ENCODE measurements at places on chromosomes 16 and 17.

DNA sequence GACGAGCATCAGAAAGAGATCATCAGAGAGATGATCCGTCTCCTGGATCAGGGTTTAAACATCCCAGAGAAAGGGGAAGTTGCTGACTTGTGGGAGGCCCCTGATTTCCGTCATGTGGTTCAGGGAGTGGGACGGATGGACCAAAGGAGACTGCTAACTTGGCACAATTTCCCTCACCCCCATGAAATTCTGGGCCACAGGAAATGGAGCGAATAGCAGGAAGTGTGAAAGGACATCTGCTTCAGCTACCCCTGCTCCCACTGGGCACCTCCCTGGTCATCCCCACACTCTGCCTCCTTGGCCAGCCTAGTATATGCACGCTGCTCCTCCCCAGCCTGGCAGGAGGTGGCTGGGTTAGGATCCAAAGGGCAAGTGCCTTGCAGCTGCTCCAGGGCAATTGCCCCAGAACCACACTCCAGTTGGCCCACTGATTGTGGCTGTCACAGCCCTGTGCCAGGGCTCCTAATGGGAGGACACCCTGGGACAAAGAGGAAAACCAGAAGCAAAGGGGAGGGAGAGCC lies 1.3 kb downstream of the ARRB2 start:
- no peak for DNase-seq

GRCh38 chr17:8963647-8964258 lies 1.8 kb downstream of the PIK3R5 start:
- DNase-seq: no peak

- no peak for DNase-seq
Measured at GRCh38 chr16:47849736-47850135, 306.1 kb downstream of the ABCC12 start.

- DNase-seq: no peak
Measured at GRCh38 chr16:10940501-10941079, 1.7 kb downstream of the DEXI start.

GRCh38 chr16:67213197-67214019 lies 13.5 kb upstream of the TMEM208 start:
- no peak for DNase-seq

- no peak for DNase-seq
Measured at GRCh38 chr17:19629449-19629848, 19.1 kb upstream of the ALDH3A2 start.

DNA sequence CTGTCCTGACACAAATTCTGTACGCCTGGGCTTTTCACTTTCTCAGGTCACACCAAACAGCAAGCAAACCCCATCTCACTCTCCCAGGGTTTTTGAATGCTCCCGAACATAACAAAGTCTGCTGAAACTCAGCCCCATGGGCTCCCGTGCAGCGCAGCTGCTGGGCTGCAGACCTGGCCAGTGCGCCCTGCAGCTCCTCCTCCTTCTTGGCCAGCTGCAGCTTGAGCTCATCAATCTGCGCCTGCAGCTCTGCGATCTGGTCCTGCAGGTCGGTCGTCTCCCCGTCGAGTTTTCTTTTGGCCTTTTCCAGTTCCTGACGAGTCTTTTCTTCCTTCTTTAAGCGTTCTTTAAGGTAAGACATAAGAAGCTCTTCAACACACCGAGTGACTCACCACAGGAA lies 70.5 kb downstream of the NDEL1 start:
- DNase-seq: no peak

GRCh38 chr17:16438173-16438556 lies 22.8 kb downstream of the TRPV2 start:
- DNase-seq: no peak

GRCh38 chr17:37691807-37692206 lies 48.6 kb upstream of the DDX52 start:
- no peak for DNase-seq

DNA sequence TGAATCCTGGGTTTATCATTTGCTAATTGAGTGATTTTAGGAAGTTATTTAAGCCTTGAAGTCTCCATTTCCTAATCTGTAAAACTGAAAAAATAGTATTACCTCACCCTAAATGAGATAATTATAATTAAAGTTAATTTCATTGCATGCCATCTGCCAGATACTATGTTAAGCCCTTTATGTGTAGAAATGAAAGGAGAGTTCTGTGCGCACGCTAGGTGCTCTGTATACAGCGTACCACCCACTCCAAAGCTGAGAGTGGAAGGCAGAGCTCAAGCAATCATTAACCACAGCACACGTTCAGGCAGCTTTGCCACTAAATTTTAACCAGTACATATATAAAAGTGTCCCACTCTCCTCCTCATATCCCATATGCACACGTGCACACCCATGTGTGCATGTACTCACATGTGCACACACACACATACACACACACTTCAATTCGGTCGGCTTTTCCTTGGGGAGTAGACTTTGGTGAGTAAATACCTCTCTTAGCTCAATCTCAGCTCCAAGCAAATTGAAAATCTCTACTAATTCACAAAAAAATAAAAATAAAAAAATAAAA lies 204.8 kb downstream of the GRIN2A start:
- no peak for DNase-seq

GRCh38 chr17:15385305-15385704 lies 43.9 kb upstream of the TEKT3 start:
- DNase-seq: no peak

- DNase-seq: no peak
Measured at GRCh38 chr17:74833501-74834377, 25.9 kb downstream of the GRIN2C start.

DNA sequence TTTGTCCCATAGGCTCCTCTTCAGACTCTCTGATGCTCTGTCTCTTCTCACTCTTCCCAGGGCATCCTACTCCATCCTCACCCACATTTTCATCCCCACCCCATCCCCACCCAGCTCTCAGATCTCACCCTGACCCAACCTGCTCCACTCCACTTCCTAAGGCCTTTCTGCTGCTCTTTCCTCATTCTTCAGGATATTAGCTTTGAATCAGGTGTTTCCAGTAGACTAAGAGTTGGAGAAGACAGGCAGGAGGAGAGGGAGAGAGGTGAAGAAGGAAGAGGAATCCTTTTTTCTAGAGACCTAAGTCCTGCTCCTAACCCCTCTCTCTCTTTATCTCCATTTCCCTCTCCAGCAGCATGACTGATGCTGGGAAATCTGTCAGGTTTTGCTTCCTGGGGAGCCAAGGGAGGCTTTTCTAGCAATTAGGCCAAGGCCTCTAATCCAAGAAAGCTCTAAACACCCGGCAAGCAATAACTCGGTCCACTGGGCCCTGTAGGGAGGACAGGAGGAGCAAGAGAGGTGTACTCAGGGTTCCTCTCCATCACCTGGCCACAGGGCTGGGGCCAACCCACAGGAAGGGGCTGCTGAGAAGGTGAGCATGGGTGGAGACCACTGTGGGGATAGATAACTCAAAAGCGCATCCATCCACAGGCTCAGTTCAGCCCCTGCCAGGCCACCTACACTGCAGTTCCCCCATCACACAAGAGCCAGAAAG lies 133.3 kb downstream of the TMEM132E start:
- no peak for DNase-seq

DNA sequence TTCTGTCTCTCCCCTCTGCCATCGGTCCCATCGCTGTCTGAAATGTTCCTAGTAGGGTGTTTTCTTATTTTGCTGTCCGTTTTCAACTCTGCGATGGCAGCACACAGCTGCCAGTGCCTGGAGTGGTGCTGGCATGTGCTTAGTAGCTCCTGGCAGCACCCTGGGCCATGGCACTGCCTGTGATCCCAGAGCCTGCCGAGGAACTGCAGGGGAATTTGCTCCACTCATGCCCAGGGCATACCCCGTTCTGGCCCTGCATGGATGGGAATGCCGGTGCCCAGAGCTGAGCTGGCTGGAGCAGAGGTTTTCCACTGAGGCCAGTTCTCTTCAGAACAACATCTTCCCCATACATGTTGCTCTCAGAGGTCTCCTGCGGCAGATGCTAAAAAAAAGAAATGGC lies 43.1 kb downstream of the GPT2 start:
- no peak for DNase-seq

GRCh38 chr17:42163113-42163512 lies 8.3 kb upstream of the RAB5C start:
- DNase-seq: no peak

DNA sequence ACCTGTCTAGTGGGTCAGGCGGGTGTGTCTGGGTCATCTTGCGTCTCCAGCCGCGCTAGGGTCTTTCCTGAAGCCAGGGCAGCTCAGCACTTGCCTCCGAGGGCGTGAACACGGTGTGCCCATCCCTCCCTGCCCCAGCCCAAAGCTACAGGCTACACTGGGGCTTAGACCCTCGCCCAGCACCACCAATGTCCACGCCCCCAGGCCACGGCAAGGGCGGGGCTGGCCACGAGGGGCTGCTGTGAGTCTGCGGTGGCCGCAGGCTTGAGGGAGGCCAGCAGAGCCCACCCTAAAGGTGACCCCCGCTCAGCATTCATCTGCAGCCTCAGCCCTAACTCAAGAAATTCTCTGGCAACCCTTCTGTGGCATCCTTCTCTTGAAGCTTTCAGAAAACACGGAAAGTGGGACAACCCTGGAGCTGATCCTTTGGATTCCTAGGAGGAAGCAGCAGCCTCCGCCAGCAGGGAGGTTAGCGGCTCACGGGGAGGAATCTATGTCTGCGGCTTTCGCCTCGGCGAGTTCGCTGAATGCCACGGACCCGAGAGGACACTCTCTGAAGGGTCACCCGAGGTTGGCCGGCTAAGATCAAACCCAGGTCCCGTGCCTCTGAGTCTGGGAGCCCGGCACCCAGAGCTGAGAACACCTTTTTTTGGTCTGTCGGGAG lies 41.7 kb downstream of the TIMM22 start:
- no peak for DNase-seq

GRCh38 chr16:20911361-20911760 lies 10.8 kb downstream of the LYRM1 start:
- DNase-seq: no peak

DNA sequence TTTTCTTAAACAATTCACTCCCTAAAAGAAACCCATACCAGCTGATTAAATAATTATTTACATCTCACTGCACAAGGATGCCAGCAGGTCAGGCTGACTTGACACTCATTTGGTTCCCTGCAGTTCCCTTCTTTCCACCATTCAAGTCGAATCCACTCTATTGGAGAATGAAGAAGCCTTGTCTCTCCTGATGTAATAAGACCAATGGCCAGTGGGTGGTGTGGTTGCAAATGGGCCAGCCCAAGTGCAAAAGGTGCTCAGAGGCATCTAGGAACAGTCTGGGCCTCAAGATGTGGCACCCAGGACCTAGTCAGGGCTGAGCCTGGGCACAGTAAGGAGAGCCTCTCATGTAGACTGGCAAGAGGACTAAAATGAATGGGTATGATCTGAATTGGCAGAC lies 9.3 kb downstream of the C16orf78 start:
- peak; percentile 50 for DNase-seq

GRCh38 chr16:81620796-81621195 lies 158.3 kb upstream of the PLCG2 start:
- no peak for DNase-seq

- no peak for DNase-seq
Measured at GRCh38 chr17:77458202-77459017, 317.6 kb downstream of the SEC14L1 start.

DNA sequence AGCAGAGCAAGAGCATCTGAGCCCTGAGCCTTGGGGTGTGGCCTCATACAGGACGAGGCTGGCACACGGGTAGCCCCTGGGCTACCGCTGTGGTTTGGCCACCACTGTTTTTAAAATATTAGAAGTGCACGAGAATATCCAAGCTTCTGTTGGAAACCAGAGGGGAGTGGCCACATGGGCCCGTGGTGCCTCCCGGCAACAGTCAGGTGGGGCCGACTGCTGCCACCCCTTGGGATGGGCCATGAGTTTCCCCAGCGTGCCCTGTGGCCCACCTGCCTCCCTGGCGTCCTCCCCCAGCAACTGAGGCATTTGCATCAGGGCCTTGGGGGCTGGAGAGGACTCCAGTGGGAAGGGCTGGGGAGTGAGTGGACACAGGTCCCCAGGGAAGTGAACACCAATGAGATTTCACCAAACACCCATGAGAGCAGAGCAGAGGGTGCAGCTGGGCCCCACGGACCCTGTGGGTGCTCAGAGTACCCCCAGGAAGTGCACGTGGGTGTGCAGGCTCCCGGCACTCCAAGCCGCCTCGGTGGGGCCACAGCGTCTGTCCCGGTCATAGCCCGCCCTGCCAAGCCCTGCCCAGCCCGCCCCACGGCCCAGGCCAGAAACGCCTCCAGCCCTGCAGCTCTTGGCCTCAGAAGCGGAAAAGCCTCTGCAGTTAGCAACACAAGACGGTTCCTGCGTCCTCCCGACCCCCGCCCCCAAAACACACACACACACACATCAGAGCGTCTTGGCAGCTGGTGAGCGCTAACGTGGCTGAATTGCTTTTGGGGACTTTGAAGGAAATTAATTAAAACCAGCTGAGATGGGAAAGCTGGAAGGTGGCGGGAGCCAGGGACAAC lies 22.7 kb downstream of the ZNF469 start:
- no peak for DNase-seq

DNA sequence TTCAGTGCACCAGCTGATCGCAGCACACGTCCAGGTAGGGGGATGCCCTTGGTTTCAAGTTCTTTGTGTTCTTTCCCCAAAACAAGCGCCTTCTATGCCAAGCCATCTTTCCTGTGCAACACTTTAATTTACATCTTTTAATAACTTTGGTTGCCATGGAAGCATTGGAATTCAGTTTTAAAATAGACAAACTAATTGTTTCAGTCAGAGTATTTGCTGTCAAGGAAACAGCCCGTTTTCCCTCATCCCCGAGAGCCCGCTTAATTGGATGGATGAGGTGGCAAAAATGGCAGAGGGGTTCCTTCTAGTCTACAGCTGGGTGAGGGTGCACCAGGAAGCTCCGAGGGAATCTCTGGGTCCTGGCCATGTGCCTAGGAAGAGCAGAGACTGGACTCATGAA lies 793.7 kb upstream of the EEF2KMT start:
- no peak for DNase-seq

GRCh38 chr17:11334493-11334892 lies 93.5 kb downstream of the SHISA6 start:
- DNase-seq: no peak

DNA sequence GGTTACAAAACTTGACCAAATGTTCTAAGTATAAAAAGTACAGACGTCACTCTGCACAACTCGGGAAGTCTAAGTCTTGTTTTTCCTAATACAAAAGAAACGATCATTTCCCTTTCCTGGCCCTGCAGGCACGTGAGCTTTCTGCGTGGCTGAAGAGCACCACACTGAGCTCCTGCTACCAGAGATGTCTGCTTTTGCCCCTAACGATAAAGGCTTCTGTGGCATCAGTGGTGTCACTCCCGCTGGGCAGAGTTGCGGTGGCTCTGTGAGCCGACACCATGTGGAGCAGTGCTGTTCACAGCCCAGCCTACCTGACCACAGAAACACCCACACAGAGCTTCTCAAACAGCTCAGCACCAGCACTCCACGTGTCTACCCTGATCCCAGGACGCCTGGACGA lies 20.5 kb downstream of the EMC8 start:
- DNase-seq: no peak

All from iPS DF 6.9 (cell line).